ENCODE measurements at places on chromosomes 11 and 22.

- ATAC-seq, result no peak
These were observed 59.2 kb downstream of the SYTL2 start for GRCh38 chr11:85751724-85752123.

GRCh38 chr11:442611-443081 is 835 bp upstream of the ANO9 start:
- no peak for ATAC-seq

GRCh38 chr11:19330416-19330815 is 89.7 kb upstream of the E2F8 start:
- no peak for ATAC-seq

- ATAC-seq, result no peak
These were observed 12.1 kb downstream of the RNH1 start for GRCh38 chr11:494761-495536.

- ATAC-seq, result no peak
These were observed 1.6 kb downstream of the KIAA0930 start for GRCh38 chr22:45238957-45239680.

- ATAC-seq, result no peak
These were observed 76.8 kb upstream of the SUSD2 start for GRCh38 chr22:24104307-24105012.

DNA sequence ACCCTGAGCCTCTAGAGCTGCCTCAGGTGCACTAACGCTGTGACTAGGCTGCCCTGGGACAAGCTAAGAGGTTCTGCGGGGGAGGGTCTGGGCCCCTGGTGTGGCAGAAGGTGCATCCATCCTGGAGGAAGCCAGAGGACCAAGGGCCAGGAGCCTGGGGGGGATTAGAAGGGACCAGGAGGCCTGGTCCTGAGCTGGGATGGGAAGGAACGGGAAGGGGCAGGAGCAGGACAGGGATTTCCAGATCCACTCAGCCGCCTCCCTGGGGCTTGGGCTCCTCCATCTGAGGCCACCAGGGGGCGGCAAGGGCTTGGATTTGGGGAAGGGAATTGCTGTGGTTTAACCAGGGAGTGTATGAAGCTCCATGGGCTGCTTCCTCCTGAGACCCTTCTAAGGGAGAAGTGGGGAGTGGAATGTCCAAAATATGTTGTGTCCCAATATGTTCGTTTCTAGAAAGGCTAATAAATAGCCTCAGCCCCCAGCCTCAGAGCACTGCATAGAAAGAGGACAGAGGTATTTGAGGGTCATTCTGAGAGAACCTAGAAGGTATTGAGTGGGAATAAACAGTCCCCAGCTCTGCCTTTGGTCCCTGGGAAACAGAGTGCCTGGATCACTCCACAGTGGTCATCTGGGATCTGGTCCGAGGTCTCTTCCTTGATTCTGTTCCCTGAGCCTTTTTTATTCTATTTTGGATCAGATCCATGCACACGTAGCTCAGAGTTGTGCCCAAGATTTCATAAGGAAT is 17.4 kb upstream of the PRAME start:
- ATAC-seq, result no peak

- peak; percentile 27 for ATAC-seq
These were observed 77.7 kb downstream of the FAM76B start for GRCh38 chr11:95711945-95712221.

GRCh38 chr11:105357146-105357545 is 217.6 kb upstream of the CARD18 start:
- no peak for ATAC-seq

- no peak for ATAC-seq
These were observed 46.3 kb upstream of the ZC3H12C start for GRCh38 chr11:110046775-110047380.

- no peak for ATAC-seq
These were observed 81.5 kb downstream of the NAV2 start for GRCh38 chr11:19794161-19794560.

DNA sequence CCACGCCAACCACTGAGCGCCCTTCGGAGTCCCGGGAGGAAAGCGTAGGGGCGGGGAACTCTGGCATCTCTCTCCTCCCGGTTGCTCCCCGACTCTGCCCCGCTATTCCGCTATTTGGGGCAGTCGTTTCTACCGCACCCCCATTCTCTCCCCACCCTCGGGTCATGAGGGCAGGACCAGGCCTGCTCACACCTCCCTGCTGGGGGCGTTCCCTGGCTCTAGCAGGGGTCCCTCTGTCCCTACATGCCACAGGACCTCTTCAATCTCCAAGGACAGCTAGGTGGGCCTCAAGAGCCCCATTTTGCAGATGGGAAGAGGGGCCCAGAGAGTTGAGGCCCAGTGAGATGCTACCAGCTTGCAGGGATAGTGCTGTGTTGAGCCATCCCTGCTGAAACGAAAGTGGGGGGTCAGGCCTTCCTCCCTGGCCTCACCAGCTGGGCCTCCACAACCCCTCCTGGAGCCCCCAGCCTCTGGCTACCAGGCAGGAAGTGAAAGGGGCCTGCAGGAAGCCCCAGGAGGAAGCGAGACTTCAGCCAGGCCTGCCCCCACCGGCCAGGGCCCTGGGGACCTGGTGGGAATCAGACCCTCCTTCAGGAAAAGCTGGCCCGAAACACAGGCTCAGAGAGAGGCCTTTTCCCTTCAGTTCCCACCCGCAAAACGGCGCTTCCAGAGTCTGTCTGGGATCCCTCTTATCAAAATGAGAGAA is 5.5 kb upstream of the SHISA8 start:
- no peak for ATAC-seq

DNA sequence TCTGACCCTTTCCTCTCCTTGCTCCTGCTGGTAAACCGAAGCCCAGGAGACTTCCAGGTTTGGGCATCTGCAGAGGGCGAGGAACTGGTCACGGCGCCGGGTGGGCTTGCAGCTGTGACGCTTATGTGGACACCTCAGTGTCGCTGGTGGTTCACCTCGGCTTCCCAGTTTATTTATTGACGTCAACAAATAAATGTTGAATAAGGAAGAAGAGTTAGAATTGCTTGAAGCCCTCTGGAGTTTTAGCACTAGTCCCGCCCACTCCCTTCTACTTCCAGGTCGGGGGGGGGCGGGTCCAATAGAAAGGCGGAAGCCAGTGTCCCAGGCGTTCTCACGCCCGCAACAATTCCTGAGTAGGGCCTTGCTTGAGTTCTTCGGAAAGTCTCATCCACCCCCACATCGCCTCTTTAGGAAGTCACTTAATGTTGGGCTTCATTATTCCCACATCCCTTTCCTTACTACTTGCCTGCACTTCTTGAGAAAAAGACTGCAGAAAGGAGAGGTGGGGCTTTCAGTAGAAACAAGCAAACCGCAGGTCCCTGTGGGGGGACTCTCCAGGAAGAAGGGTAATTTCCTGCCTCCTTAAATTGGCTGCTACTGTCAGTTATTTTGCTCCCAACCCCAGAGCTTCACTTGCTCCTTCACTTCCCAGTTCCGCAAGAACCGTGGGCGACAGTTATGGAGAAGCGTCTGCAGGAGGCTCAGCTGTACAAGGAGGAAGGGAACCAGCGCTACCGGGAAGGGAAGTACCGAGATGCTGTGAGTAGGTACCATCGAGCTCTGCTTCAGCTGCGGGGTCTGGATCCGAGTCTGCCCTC is at the start of gene TTC9C:
TSS of gene TTC9C (plus strand) at position 316 of the 818 bp plus-strand sequence. CDS start at position 679, 363 bp downstream.
- peak; percentile 25 for ATAC-seq

DNA sequence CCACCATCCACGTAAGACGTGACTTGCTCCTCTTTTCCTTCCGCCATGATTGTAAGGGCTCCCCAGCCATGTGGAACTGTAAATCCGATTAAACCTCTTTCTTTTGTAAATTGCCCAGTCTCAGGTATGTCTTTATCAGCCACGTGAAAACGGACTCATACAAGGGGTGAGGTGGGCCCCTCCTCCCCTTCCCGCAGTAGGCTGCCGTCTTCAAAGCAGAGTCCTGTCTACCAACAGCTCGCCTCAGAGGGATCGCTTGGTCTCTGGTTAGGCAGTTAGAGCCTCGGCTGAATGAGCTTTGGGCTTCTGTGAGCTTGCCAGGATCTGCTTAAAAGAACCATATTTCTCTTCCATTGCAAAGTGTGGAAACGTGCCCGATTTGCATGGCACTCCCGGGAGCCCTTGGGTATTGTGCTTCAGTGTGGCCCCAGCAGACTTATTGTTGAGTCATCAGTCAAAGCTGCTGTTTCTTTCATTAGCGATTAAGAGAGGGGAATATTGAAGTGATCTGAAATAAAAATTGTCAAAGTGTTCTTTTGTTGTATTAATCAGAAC is 338.3 kb downstream of the TBC1D22A start:
- no peak for ATAC-seq

- no peak for ATAC-seq
These were observed 3.8 kb upstream of the OR52I2 start for GRCh38 chr11:4577761-4578160.

- ATAC-seq, result no peak
These were observed 826.1 kb downstream of the TBC1D22A start for GRCh38 chr22:47588578-47588960.

GRCh38 chr11:36164506-36165250 is 124.5 kb downstream of the COMMD9 start:
- no peak for ATAC-seq

DNA sequence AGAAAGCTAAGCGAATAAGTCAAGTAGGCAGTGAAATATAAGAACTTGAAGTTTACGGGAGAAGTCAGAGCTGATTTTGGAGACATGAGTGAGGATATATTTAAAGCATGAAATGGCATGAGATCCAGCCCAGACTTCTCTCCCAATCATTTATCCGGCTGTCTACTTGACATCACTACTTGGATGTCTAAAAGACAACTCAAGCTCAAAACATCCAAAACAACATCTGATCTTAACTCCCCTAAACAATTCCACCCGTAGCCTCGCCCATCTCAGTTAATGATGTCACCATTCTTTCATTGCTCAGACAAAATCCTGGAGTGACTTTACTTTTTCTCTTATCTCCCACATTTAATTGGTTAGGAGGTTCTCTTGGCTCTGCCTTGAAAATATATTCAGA is 44.5 kb downstream of the WEE1 start:
- no peak for ATAC-seq

DNA sequence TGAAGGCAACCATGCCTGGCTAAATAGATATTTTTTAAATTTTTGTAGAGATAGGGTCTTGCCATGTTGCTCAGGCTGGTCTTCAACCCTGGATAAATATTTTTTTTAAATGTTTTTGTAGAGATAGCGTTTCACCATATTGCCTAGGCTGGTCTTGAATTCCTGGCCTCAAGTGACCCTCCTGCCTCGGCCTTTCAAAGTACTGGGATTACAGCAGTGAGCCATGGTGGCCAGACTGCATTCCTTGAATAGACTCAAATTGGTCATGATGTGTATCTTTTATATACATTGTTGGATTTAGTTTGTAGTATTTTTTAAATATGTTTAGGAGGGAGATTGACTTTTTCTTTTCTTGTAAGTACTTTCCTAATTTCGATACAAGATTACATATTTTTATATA is 325.7 kb upstream of the C11orf87 start:
- no peak for ATAC-seq

DNA sequence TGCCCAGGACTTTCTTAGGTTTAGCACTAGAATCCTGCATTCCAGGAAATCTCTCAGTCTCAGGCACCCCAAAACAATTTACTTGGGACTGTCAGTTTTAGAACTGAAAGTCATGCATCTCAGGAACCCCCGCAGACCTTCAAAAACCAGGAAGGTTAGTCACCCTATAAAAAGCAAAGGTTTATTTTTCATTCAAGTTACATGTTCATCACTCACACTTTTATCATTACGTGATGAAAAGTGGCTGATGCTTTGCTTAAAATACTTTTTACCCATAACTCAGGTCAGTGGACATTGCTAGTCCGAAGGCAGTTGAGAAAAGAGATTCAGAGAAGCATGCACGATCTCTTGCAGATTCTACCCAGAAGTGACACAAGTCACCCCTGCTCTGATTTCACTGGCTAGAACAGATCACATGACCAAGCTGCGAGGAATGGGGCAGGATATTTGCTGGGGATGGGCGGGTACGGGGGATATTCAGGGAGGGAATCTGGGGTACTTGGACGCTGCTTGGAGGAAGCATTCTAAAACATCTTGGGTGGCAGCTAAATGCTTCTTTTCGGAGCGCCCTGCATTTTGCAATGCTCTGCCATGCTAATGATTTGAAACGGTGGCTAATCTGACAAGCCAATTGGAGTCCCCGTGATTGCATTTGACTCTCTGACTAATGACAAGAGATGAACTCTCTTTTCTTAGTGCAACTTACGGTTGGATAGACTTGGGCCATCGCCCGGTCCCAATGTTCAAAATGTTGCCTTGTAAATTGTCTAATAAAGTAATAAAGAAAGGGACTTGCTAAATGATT is 110.2 kb downstream of the MIAT start:
- ATAC-seq, result no peak

- no peak for ATAC-seq
These were observed 190.7 kb downstream of the JRKL start for GRCh38 chr11:96580476-96581040.

DNA sequence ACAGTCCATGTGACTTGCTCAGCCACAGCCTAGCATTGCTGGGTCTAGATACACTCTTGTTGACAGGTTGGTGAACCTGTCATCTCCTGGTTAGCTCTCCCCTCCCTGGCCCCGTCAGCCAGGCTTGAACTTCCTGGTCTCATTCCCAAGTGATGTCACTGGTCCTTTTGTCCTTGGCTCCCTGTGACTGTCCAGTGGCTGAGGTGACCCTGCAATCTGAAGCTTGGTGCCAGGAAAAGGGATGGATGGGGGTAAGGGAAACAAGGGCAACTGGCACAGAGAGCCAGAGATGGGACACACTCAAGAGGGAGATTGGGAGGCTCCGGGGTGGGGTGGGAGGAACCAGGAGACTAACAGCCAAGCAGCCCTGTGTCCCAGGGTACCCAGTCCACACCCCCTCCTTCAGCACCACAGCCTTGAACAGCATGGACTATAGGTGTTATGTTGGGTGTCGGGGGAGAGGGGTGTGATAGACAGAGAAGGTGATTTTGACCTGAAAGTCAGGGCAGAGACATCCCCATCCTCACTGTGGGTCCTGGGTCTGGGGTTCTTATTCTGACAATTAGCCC is 63.8 kb upstream of the THY1 start:
- no peak for ATAC-seq

- no peak for ATAC-seq
These were observed 187.0 kb downstream of the ST3GAL4 start for GRCh38 chr11:126542334-126543015.

GRCh38 chr11:843818-844692 is 1.4 kb downstream of the TSPAN4 start:
- ATAC-seq, result no peak

DNA sequence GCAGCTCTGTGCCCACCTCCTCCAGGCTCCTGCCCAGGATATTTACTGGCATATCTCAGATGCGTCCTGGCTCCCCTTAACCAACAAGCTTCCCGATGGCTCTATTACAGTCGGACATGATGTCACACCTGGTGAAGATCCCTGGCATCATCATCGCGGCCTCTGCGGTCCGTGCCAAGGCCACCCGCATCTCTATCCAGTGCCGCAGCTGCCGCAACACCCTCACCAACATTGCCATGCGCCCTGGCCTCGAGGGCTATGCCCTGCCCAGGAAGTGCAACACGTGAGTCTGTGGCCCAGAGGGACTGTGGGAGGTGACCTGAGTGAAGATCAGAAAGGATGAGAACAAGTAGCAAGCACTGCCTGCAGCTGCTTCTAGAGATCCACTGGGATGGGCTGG is 6.5 kb downstream of the MCM5 start:
- ATAC-seq, result no peak

GRCh38 chr11:96318850-96319249 is 24.1 kb downstream of the MAML2 start:
- no peak for ATAC-seq
